ENCODE measurements at places on chromosomes 1 and 21. TPM values are rescaled to one million over a fixed set of nuclear protein-coding genes. Genes with fewer than 3 reads are reported as not detected.

DNA sequence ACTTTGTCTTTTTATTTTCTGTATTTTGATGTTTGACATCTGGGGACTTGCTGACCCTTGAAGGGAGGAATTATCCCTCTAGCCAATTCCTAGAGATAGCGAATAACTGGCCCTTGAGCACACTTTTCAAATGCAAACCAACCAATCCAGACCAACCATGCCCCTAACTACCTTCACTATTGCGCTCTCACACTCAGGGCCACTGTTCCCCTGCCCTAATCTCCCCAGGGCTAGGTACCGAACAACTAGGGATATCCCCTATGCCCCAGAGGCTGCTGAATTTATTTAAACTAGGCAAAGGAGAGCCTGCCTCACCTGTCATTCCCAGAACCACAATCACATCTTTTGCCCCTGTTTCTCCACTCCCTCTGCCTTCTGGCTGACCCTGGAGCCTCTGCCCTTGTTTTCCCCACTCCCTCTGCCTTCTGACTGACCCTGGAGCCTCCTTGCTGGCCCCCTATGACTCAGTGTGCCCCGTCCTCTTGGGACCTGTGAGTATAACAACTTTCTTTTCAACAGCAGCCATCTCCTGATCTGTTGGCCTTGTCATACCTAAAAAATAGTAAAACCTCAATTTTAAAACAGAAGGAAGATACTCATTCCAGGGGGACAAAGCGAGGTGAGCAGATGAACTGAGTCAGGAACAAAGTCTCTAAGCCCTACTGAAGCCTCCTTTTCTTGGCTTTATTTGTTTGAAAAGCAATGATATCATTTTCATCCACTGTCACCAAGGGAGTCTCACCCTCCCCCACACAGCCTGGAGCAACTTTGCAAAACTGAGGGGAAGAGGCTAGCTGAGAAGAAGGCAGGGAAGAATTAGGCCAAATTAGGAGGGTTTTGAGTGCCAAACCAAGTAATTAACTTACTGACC lies 115.5 kb downstream of the NMNAT2 start:
- ATAC-seq: no peak

GRCh38 chr1:101244842-101245241 lies 8.0 kb downstream of the S1PR1 start:
- ATAC-seq: no peak

- ATAC-seq: no peak
Measured at GRCh38 chr1:177392336-177392735, 221.6 kb downstream of the BRINP2 start.

DNA sequence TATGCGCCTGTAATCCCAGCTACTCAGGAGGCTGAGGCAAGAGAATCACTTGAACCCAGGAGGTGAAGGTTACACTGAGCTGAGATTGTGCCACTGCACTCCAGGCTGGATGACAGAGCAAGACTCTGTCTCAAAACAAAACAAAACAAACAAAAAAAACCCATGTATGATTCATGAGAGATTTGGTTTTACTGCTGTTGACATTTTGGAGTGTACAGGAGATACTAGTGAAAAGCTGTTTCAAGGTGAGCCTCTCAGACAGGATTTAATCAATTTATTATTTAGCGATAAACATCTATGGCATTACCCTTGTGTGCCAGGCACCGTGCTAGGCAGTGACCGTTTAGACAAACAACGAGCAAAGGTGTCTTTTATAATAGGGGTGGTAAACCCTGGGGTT lies 16.5 kb downstream of the LHX4 start:
- ATAC-seq: no peak

- ATAC-seq: no peak
Measured at GRCh38 chr1:106980121-106980520, 76.4 kb upstream of the PRMT6 start.

Gene DRAM2
- 34.9 TPM for total RNA-seq

GRCh38 chr1:64243757-64244080 lies 40.3 kb downstream of the UBE2U start:
- ATAC-seq: no peak

DNA sequence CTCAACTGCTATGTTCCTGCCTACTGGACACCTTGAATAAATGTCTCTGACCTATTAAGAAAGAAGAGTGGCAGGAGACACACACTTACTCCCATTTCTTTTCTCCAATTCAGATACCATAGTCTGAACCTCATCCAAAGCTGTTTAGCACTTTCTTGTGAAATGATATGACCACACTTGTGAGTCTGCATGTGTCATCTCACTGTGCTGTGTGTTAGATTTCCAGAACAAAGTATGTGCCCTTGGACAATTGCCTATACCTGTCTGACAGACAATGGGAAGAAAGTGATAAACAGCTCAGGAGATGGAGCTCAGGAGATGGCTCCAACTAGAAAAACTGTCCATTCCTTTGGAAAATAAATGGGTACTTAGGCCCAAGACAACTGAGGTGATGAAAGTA lies 48.4 kb downstream of the USP48 start:
- ATAC-seq: no peak

Gene CELA3B
- total RNA-seq: not detected

DNA sequence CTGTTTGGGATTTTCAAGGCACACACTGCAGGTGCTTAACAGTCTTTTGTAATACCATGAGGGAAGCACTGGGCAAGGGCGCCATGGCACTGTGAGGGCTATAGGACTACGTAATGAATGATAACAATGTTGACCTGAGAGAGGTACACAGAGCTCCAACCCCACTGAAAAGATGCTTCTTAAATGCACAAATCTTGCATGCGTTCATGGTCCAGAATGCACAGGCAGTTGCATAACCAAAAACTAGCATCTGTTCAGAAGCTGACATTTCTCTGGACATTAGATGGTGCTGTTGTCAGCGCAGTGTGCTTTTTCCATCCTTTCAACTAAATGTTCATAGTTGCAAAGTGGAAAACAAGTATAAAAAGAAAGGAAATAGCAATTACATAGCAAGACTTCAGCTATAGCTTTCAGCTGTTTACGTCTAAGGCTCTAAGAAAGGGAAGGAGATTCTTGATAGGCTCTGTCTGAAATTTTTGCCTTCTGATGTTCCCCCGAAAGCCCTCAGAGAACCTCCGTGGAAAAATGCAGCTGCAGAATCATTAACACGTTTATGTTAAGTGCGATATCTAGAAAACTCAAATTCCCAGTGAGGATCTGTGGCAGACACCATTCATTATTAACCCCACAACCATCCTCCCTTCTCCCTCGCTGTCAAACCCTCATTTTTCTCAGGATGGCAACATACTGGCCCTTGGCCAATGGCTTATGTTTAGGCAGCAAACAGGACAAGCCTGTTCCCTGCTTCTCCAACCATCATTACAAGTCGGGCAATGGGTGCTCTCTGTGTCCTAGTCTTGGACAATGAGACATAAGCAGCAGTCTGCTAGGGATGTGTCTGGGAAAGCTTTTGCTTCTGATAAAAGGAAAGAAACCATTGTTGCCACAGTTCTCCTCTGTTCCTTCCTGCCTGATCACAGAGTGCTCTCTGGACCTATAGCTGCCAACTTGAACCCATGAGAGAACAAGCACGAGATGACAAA lies 8.2 kb upstream of the TARBP1 start:
- ATAC-seq: peak; percentile 71

DNA sequence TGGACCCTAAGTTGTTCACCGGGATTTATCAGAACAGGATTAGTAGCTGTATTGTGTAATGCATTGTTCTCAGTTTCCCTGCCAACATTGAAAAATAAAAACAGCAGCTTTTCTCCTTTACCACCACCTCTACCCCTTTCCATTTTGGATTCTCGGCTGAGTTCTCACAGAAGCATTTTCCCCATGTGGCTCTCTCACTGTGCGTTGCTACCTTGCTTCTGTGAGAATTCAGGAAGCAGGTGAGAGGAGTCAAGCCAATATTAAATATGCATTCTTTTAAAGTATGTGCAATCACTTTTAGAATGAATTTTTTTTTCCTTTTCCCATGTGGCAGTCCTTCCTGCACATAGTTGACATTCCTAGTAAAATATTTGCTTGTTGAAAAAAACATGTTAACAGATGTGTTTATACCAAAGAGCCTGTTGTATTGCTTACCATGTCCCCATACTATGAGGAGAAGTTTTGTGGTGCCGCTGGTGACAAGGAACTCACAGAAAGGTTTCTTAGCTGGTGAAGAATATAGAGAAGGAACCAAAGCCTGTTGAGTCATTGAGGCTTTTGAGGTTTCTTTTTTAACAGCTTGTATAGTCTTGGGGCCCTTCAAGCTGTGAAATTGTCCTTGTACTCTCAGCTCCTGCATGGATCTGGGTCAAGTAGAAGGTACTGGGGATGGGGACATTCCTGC lies 3.9 kb upstream of the OLFML3 start:
- no peak for ATAC-seq

GRCh38 chr1:55277377-55278130 lies 62.4 kb upstream of the USP24 start:
- ATAC-seq: peak; percentile 86

GRCh38 chr1:234518876-234519275 lies 39.9 kb upstream of the TARBP1 start:
- ATAC-seq: no peak

Gene L1TD1
- 0.47 TPM for total RNA-seq

Gene MYOM3
- total RNA-seq: not detected

- ATAC-seq: no peak
Measured at GRCh38 chr1:186681121-186681520, 898 bp upstream of the PTGS2 start.

- no peak for ATAC-seq
Measured at GRCh38 chr1:245969283-245969682, 537.8 kb downstream of the SMYD3 start.

DNA sequence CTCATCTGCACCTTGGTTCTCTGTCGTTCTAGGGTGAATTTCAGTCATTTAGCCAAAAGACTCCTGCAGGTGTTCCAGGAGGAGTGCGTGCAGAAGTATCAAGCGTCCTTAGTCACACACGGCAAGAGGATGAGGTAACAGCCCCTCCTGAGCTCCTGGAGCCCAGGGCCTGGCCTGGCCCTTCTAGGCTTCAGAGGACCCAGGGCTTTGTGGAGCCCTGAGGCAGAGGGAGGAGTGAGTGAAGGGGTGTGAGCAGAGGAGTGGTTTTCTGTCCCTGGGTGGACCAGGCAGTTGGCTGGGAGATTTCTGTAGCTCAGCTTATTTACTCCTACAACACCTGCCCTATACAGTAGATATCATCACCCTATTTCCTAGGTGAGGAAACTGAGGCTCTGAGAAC lies 15.7 kb upstream of the RASSF5 start:
- ATAC-seq: no peak

DNA sequence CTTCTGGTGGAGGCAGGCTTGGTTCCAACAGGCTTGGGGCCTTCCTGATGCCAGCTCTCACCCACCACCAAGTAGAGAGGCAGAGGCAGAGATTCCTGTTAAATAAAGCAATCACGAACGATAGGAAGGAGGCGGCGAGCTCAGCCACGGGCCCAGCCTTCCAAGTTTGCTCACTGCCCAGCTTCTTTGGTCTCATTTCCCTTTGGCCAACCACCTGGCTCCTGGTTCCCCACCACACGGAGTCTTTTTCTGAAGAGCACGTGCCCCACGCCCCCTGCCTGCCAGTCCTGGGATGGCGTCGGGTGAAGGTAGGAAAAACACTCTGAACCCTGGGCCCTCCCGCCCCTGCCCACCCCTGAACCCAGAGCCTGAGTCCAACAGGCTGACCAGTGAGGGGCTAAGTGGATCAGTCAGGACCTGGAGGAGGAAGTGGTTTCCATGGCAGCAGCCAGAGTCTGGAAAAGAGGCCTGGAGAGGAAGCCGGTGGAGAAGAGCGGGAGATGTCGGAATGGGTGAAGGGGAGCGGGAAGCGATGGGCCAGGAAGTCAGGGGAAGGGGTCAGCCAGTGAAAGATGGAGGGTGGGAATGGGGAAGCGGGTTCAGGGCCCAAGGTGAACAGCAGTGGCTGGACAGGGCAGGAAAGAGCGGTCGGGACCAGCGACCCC lies 158.2 kb upstream of the KLHDC7A start:
- no peak for ATAC-seq

Gene FCRL1
- total RNA-seq: not detected

DNA sequence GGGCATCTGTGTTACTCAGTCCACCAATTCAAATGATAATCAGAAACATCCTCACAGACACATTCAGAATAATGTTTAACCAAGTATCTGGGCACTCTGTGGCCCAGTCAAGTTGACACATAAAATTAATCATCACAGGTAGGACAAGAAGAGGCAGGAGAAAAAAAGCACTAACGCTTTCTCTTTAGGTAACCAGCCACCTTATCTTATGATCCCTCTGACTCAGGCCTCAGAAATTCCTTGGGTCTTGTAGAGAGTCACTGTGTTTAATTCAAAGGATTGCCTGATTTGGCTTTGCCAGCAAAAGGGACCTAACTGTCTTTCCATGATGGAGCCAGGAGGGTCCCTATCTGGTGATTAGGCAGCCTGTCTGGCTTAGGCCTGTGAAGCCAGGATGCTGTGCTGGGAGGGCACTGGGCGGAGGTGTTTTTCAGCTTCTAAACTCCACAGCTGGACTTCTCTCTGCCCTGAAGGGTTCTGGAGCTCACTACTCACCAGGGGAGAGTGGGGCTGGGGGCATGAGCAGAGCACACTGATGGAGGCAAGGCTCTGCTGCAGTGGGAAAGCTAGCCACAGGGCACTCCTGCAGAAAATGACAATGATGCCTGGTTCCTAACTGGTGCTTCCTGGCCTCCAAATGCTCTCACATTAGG lies 36.4 kb upstream of the STUM start:
- no peak for ATAC-seq

- no peak for ATAC-seq
Measured at GRCh38 chr1:74681851-74682250, 8.3 kb upstream of the ERICH3 start.

DNA sequence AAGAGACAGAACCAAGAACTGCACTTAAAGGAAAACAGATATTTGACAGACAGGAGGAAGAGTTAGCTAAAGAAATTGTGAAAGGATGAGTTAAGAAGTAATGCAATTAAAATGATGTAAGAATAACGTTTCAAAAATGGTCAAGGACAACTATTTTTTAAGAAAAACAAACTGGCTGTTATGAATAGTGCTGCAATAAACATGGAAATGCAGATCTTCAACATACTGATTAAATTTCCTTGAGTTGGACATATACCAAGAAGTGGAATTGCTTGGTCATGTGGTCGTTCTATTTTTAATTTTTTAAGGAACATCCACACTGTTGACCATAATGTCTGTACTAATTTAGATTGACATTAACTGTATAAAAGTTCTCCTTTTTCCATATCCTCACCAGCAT lies 23.1 kb upstream of the PHTF1 start:
- no peak for ATAC-seq

GRCh38 chr1:106998431-106999002 lies 58.0 kb upstream of the PRMT6 start:
- ATAC-seq: no peak

Gene IL20
- not detected for total RNA-seq

GRCh38 chr1:181676269-181676668 lies 193.0 kb downstream of the CACNA1E start:
- ATAC-seq: no peak

- no peak for ATAC-seq
Measured at GRCh38 chr1:86419277-86419903, 4.6 kb upstream of the CLCA2 start.

Gene TNNI3K
- 0.32 TPM for total RNA-seq

GRCh38 chr1:151156515-151156819 lies at the start of gene TNFAIP8L2:
TNFAIP8L2 (plus strand) TSS chr1:151156649; CDS start chr1:151158698, 2,049 bp downstream.
- no peak for ATAC-seq

DNA sequence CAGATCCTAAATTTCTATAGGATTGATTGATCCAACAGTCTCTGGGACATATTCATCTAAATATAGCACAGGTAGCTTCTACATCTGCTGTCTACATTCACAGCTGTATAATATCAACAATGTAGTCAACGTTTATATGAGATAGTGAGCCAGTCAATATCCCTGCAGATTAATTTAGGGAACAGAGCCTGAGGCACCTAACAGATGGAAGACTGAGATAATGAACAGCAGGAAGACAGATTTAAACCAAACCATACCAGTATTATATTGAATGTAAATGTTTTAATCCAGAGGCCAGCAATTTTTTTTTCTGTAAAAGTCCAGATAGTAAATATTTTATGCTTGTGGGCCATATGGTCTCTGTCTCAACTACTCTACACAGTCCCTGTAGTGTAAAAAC lies 2072.4 kb downstream of the MRPL39 start:
- ATAC-seq: no peak
